ENCODE measurements at places on chromosomes 7 and 10.

GRCh38 chr7:11988186-11988585 lies 156.2 kb upstream of the THSD7A start:
- no peak for DNase-seq

DNA sequence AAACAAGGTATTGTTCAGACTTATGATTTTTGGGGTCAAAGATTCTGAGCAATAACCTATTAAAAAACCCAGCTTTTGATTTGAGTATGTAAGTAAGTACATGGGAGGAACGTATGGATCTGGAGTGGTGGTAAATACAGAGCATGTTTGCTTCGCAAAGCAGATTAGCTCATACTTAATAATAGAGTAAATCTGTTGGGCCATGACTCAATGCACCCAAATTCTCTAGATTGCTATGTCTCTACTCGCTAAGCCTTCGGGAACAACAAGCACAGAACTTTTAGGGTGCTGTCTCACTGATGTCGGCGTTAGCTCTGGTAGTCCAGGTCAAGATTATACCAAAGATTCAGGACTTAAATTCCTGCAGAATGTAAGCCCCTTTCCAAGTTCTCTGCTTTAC lies 807 bp upstream of the MINPP1 start:
- no peak for DNase-seq

DNA sequence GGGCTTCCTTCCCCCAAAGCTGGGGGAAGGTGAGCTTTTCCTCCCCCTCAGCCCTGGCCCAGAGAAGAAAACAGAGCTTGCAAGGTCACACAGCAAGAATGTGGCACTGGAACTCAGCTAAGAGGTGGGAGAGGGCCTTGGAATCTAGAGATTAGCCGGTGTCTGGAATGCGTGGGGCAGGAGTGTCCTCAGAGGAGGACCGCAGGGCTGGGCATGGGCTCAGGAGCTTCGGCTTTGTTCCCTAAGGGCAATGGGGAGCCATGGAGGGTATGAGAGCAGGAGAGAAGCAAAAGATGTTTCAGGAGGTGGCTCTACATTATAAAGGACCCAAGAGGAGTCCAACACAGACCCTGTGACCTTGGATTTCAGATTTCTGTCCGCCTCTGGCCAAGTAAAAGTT lies 127.2 kb upstream of the TNRC18 start:
- DNase-seq: no peak

DNA sequence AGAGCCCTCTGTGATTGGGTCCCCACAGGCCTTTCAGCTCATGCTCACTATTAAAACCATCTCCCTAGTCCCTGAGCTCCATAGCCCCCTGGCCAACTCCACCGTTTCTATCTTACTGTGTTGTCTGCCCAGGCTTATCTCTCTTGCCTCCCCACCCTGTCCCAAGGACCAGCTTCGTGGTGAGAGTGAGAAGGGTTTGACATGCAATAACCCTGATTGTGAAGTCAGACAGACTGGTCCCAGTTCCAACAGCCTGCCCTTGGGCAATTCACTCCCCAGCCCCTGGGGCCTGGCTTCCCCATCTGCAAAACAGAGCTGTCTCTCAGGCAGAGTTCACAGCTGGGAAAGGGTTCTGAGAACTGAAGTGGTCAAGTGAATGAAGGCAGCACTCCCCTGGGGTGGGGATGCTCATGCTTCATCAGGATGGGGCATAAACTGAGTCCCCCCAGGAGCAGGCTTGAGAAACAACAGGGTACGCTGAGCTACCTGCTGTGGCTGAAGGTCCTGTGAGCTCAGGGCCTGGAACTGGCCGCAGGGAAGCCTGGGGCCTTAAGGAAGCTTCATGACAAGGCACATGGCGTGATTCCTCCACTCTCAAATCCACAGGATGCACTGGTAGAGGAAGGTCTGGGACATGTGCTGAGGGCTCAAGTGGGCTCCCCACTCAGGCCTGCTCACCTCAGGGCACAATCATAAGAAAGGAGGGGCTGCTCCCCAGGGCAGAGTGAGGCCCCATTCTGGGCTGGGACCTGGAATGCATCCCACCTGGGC lies 1.8 kb upstream of the PPIF start:
- DNase-seq: no peak

- DNase-seq: no peak
Observed at GRCh38 chr10:129601737-129602136, 134.7 kb downstream of the MGMT start.

DNA sequence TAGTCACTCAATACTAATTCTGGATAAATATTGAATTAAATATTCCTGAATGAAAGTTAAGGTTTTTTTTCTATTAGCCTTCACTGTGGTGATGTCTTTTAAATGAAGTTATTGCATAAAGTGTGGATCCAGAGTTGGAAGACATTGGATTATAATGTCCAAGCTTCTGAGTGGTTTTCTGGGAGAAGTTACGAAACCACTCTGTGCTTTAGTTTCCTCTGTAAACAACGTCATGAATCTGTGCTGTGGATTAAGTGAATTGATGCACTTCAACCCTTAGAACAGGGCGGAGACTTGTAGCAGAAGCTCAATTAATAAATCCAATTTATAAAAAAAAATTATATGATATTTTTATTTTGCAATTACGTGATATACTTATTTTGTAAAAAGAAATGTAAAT lies 271.7 kb downstream of the BICC1 start:
- no peak for DNase-seq

DNA sequence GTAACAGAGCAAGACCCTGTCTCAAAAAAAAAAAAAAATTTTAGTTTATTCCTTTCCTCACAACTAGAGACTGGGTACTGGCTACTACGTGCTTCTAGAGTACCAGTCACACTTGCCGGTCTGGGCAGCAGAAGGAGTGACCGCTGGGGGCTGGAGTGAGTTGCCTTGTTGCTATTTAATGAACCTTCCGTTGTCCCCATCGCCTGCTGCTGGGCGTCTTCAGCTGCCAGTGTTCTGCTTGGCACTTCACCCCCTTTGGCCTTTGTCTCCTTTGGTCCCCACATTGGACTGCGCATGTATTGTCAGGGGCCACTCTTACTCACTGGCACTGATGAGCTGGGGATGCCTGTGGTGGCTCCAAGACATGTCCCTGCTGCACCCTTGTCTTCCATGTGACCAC lies 110.6 kb downstream of the CLEC2L start:
- DNase-seq: no peak

DNA sequence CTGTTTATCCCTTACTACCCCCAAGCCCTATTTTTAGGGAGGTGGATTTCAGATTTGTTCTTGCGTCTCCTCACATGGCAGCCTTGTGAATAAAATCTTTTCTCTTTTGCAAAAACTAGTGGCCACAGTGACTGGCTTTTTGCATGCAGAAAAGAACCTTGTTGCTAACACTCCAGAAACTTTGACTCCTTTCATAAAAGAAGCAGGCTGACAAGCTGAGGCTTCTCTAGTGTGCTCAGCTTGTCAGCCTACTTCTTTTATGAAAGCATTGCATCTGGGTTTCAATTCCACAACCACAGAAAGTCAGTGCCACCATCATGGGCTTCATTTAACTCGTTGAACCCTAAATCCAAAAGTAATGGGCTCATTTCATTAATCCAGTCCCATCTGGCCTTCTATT lies 761.0 kb upstream of the COBL start:
- no peak for DNase-seq

- DNase-seq: no peak
Observed at GRCh38 chr10:90969121-90969534, 48.2 kb upstream of the ANKRD1 start.

- DNase-seq: no peak
Observed at GRCh38 chr10:120538091-120538490, 81.1 kb downstream of the PLPP4 start.

DNA sequence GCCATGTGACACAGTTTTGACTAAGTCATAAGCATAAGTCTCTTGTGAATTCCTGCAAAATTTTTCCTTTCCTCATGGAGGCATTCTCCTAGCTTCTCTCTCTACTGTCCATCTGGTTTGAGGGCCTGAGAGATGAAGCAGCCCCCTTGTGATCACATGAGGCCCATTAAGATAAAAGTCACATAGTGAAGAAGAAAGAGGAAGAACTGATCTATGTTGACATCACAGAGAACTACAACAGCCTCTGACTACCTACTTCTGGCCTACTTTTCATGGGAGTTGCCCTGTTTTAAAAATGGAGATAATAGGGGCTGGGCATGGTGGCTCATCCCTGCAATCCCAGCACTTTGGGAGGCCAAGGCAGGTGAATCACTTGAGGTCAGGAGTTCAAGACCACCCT lies 50.4 kb downstream of the TFEC start:
- no peak for DNase-seq

Measured in activated naive CD4-positive, alpha-beta T cell (primary cell).